ENCODE measurements at places on chromosomes 3 and 15.

- no peak for DNase-seq
- peaks cover 30% of the 10 kb centered on the region for H3K36me3 ChIP-seq
- H3K4me1 ChIP-seq: peaks cover 45% of the 10 kb centered on the region
- peak overlapping the region; percentile 87 for H3K27ac ChIP-seq
- H3K27me3 ChIP-seq: no peaks in the 10 kb centered on the region
- H3K4me3 ChIP-seq: no peak overlapping the region
Measured at GRCh38 chr3:4387210-4388204, 79.6 kb downstream of the SUMF1 start.

DNA sequence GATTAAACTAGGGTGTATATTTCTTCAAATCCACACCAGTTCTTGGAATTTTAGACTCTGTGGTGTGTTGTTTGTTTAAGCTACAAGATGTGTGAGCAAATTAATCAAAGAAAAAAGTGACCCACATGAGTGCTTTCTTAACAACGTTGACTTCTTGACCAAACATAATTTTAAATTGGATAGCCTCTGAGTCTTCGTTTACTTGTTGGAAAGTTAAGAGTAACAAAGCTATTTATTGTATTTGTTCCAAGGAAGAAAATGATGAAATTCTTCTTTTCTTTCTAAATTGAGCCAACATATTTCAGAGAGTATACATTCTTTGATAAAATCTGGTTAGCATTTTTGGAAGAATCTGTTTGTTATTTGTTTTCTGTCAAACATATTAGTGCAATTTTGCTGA lies 99.9 kb upstream of the IGSF10 start:
- H3K27ac ChIP-seq: no peak overlapping the region
- H3K27me3 ChIP-seq: no peaks in the 10 kb centered on the region
- no peaks in the 10 kb centered on the region for H3K36me3 ChIP-seq
- no peaks in the 10 kb centered on the region for H3K4me1 ChIP-seq
- no peak for DNase-seq
- no peak overlapping the region for H3K4me3 ChIP-seq

DNA sequence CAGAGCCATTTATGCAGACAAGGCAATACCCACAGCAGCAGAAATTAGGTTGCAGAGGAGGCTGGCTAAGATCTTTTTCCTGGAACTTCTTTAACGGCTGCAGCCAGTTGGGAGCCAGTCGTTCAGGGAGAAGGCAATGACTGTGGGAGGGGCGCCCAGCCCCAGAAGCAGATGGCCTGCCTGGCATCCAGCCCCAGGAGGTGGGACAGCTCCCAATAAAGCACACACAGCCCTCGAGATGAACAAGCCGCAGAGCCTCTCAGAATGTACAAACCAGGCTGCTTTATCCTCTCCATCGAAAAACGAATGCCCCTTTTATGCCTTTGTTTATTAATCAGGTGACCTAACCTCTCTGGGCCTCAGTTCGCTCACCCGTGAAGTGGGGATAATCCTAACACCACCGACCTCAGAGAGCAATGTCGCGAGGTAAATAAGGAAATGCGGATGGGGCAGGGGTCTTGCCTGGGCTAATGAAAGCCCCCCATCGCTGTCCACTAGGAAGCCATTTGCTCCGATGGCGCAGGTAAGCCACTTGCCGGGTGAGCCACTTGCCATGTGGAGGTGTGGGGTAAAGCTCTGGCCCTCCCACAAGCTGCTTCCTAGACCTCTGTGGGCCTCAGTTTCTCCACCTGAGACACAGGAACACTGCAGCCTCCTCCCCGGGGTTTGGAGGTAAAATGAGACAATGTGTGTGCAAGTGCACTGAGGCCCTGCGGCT lies 35.8 kb downstream of the MGLL start:
- H3K27ac ChIP-seq: no peak overlapping the region
- H3K4me3 ChIP-seq: no peak overlapping the region
- H3K27me3 ChIP-seq: peaks cover 1% of the 10 kb centered on the region
- peaks cover 7% of the 10 kb centered on the region for H3K4me1 ChIP-seq
- no peaks in the 10 kb centered on the region for H3K36me3 ChIP-seq

GRCh38 chr3:2583046-2583445 lies 484.4 kb downstream of the CNTN4 start:
- H3K4me1 ChIP-seq: no peaks in the 10 kb centered on the region
- H3K4me3 ChIP-seq: no peak overlapping the region
- H3K27me3 ChIP-seq: no peaks in the 10 kb centered on the region
- no peaks in the 10 kb centered on the region for H3K36me3 ChIP-seq
- no peak overlapping the region for H3K27ac ChIP-seq
- DNase-seq: no peak

GRCh38 chr15:85542895-85543331 lies 162.5 kb downstream of the AKAP13 start:
- no peak overlapping the region for H3K4me3 ChIP-seq
- H3K27ac ChIP-seq: peak overlapping the region; percentile 29
- no peak for DNase-seq
- H3K4me1 ChIP-seq: peaks cover 78% of the 10 kb centered on the region

- no peak overlapping the region for H3K27ac ChIP-seq
- no peak overlapping the region for H3K4me3 ChIP-seq
- no peak for DNase-seq
- H3K27me3 ChIP-seq: no peaks in the 10 kb centered on the region
- no peaks in the 10 kb centered on the region for H3K4me1 ChIP-seq
- no peaks in the 10 kb centered on the region for H3K36me3 ChIP-seq
Measured at GRCh38 chr3:69715204-69715603, 24.1 kb upstream of the MITF start.

GRCh38 chr3:12886106-12886679 lies 44.8 kb upstream of the RPL32 start:
- H3K4me3 ChIP-seq: no peak overlapping the region
- no peaks in the 10 kb centered on the region for H3K36me3 ChIP-seq
- H3K4me1 ChIP-seq: peaks cover 7% of the 10 kb centered on the region
- no peak for DNase-seq

GRCh38 chr3:77304700-77305021 lies 264.8 kb downstream of the ROBO2 start:
- H3K36me3 ChIP-seq: no peaks in the 10 kb centered on the region
- no peaks in the 10 kb centered on the region for H3K4me1 ChIP-seq
- no peak overlapping the region for H3K27ac ChIP-seq
- no peak for DNase-seq
- H3K27me3 ChIP-seq: no peaks in the 10 kb centered on the region

DNA sequence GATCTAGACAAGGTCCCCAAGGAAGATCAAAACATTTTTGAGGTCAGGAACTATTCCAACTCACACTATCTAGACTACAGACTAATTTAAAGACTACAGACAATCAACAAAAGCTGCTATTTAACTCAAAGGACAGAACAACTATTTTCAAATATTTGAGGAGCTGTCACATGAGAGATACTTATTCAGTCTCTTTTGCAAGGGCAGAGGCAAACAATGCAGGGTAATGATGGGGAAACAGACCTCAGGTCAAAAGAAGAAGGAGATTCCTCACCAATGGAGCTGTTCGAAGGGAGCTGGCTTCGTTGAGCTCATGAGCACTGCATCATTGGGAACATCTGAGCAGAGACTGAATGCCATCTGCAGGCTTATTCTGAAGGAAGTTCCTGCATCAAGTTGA lies 231.9 kb downstream of the DTWD1 start:
- H3K27me3 ChIP-seq: no peaks in the 10 kb centered on the region
- DNase-seq: no peak
- H3K36me3 ChIP-seq: peaks cover 70% of the 10 kb centered on the region
- H3K4me1 ChIP-seq: no peaks in the 10 kb centered on the region
- H3K27ac ChIP-seq: no peak overlapping the region

GRCh38 chr15:99340347-99340746 lies 89.1 kb downstream of the LRRC28 start:
- no peak overlapping the region for H3K4me3 ChIP-seq
- no peak for DNase-seq
- H3K4me1 ChIP-seq: peaks cover 12% of the 10 kb centered on the region
- H3K27me3 ChIP-seq: no peaks in the 10 kb centered on the region
- no peak overlapping the region for H3K27ac ChIP-seq

- H3K4me1 ChIP-seq: no peaks in the 10 kb centered on the region
- H3K27ac ChIP-seq: no peak overlapping the region
- no peaks in the 10 kb centered on the region for H3K36me3 ChIP-seq
- DNase-seq: no peak
- H3K27me3 ChIP-seq: peaks cover 3% of the 10 kb centered on the region
Measured at GRCh38 chr3:190266913-190267290, 55.3 kb downstream of the CLDN1 start.

DNA sequence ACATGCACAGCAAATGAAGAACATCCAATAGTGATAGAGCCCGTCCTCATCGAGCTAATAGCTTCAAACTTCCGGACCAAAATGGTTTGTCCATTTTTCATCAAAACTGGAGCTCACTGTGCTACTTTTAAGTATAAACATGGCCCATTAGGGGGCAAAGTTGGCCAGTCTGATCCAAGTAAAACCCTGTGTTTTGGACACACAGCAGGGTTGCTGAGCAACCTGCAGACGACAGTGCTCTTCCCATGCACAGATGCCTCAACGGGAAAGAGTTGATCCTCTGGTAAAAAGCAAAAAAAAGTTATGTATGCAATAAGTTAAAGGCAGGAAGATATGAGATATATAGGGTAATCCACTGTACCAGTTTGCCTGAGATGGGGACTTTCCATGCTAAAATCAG lies 244.0 kb upstream of the THBS1 start:
- peaks cover 5% of the 10 kb centered on the region for H3K27me3 ChIP-seq
- H3K4me1 ChIP-seq: no peaks in the 10 kb centered on the region
- no peak for DNase-seq
- H3K36me3 ChIP-seq: no peaks in the 10 kb centered on the region
- no peak overlapping the region for H3K27ac ChIP-seq

GRCh38 chr15:29390051-29390450 lies 120.4 kb upstream of the NSMCE3 start:
- no peaks in the 10 kb centered on the region for H3K27me3 ChIP-seq
- no peaks in the 10 kb centered on the region for H3K36me3 ChIP-seq
- no peaks in the 10 kb centered on the region for H3K4me1 ChIP-seq
- no peak for DNase-seq
- H3K27ac ChIP-seq: no peak overlapping the region

GRCh38 chr3:172103724-172104123 lies 64.3 kb downstream of the FNDC3B start:
- DNase-seq: no peak
- H3K27ac ChIP-seq: no peak overlapping the region
- H3K36me3 ChIP-seq: no peaks in the 10 kb centered on the region
- H3K4me3 ChIP-seq: no peak overlapping the region

- no peaks in the 10 kb centered on the region for H3K27me3 ChIP-seq
- H3K36me3 ChIP-seq: no peaks in the 10 kb centered on the region
- no peak overlapping the region for H3K27ac ChIP-seq
- no peaks in the 10 kb centered on the region for H3K4me1 ChIP-seq
- DNase-seq: no peak
Measured at GRCh38 chr3:68256635-68257223, 602.3 kb upstream of the SUCLG2 start.

- H3K4me3 ChIP-seq: no peak overlapping the region
- H3K4me1 ChIP-seq: peaks cover 21% of the 10 kb centered on the region
- H3K36me3 ChIP-seq: no peaks in the 10 kb centered on the region
- H3K27ac ChIP-seq: peak overlapping the region; percentile 50
- H3K27me3 ChIP-seq: peaks cover 40% of the 10 kb centered on the region
Measured at GRCh38 chr15:69320977-69321554, 22.4 kb downstream of the PAQR5 start.

DNA sequence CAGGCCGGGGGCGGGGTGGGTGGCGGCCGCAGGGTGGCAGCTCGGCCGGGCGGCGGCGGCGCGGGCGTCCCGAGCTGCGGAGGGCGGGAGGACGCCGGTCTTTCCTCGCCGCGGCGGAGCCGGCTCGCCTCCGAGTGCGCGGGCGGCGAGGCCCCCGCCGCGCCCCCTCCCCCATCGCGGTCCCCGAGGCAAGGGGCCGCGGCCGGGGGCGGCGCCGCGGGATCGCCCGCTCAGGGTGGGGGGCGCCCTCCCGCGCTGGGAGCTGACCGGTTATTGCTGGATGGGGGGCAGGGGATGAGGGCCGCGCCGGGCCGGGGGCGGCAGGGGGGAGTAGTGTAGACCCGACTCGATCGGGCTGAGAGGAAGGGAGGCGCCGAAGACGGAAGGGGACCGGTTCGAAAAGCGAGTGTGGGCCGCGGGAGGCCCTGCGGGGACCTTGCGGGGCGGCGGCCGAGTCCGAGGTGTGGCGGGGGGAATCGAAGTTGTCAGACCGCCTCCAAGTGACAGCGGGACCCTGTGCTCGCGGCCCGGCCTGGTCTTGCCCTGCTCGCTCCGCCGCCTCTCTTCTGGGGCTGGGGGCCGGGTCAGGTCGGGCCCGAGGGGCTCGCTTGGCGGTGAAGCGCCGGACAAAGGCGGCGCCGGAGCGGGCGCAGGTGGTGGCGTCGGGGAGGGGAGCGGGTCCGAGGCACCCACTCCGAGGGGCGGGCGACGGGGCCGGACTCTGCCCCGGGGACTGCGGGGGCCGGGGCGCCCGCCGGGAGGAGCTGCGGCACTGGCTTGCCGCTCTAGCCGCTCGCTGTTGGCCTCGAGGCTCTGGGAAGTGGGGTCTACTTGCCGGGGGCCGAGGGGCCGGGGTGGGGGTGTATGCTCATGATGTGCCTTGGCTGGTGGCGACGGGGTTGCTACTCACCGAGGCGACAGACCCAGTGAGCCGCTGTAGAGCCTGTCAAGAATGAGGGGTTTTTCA lies 1.1 kb downstream of the BAHD1 start:
- DNase-seq: no peak
- peaks cover 46% of the 10 kb centered on the region for H3K27me3 ChIP-seq
- H3K4me3 ChIP-seq: peak overlapping the region; percentile 84
- peaks cover 33% of the 10 kb centered on the region for H3K4me1 ChIP-seq
- peak overlapping the region; percentile 24 for H3K27ac ChIP-seq

GRCh38 chr3:23170291-23170690 lies 32.8 kb upstream of the UBE2E2 start:
- no peaks in the 10 kb centered on the region for H3K4me1 ChIP-seq
- H3K27ac ChIP-seq: no peak overlapping the region
- H3K4me3 ChIP-seq: no peak overlapping the region
- H3K36me3 ChIP-seq: no peaks in the 10 kb centered on the region
- H3K27me3 ChIP-seq: peaks cover 2% of the 10 kb centered on the region

DNA sequence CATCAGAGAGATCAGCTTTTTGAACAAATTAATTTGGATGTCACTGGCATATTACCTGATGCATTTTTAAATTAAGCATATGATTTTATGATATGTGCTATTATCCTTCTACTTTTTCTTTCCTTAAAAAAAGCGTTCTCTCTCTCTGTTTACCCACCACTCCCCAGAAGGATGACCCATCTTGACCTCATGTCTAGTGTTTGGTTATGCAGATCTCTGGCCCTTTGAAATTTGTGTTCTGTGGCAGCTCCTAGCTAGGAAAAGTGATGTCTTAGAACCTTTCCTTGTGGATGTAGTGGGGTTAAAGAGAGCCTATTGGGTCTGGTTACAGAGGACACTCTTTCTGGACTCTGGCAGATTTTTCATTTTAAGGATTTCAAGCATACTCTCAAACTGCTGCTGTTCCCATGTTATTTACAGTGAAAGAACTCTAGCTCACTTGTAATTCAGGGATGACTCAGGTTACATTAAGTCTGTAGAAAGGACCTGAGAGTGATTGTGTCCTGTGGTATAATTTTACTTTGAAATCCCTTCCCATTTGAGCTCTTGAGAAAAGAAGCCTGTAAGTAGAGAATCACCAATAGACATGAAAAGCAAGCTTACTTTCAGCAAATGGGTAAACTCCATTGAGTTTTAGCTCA lies 23.8 kb downstream of the ARHGEF26 start:
- H3K4me3 ChIP-seq: no peak overlapping the region
- peaks cover 22% of the 10 kb centered on the region for H3K27me3 ChIP-seq
- no peaks in the 10 kb centered on the region for H3K36me3 ChIP-seq
- no peaks in the 10 kb centered on the region for H3K4me1 ChIP-seq
- no peak for DNase-seq

- no peaks in the 10 kb centered on the region for H3K4me1 ChIP-seq
- H3K36me3 ChIP-seq: peaks cover 5% of the 10 kb centered on the region
- no peak overlapping the region for H3K27ac ChIP-seq
- no peaks in the 10 kb centered on the region for H3K27me3 ChIP-seq
Measured at GRCh38 chr3:128301186-128302023, 148.1 kb downstream of the EEFSEC start.

Measured in activated T-helper 2 cell treated with anti-CD3 and anti-CD28 coated beads, Interferon-gamma antibody, Interleukin-2, Interleukin-4, amounts not matched to agents 10 μg/mL and 5 μg/mL and 100 μg/mL, durations not matched to agents 14 hours and 24 hours and 36 hours (primary cell).